ENCODE measurements at places on chromosomes 6 and 20. TPM values are rescaled to one million over a fixed set of nuclear protein-coding genes. Genes with fewer than 3 reads are reported as not detected.

Gene MATN4
- 1.1 TPM for total RNA-seq

Gene SLPI
- 181 TPM for total RNA-seq

Gene ID4
- 15.8 TPM for total RNA-seq

Gene OR2H1
- not detected for total RNA-seq

Gene FOXQ1
- 6.4 TPM for total RNA-seq

Gene PSMG4
- 11.9 TPM for total RNA-seq

Gene BPHL
- 25.0 TPM for total RNA-seq

Gene SLC4A11
- total RNA-seq: 0.62 TPM

Gene EFCAB8
- 2.3 TPM for total RNA-seq

Gene BTNL2
- total RNA-seq: not detected

Gene FAM83B
- total RNA-seq: 13.8 TPM

Gene KIAA1755
- 5.0 TPM for total RNA-seq

Gene PHACTR1
- 2.5 TPM for total RNA-seq

Gene RAB44
- 0.62 TPM for total RNA-seq

Gene JPH2
- 188 TPM for total RNA-seq

Gene ECT2L
- 0.31 TPM for total RNA-seq

Gene CLVS2
- 0.10 TPM for total RNA-seq

Gene MYLK2
- 55.9 TPM for total RNA-seq

Gene ACSS1
- 21.3 TPM for total RNA-seq

Gene CAPN11
- 0.72 TPM for total RNA-seq

Gene GSTA3
- total RNA-seq: not detected

Gene SLC44A4
- total RNA-seq: 1.7 TPM

Gene OXT
- not detected for total RNA-seq
